ENCODE measurements at places on chromosomes 11 and 22.

GRCh38 chr11:21179770-21180169 is 510.4 kb downstream of the NELL1 start:
- no peak for DNase-seq

DNA sequence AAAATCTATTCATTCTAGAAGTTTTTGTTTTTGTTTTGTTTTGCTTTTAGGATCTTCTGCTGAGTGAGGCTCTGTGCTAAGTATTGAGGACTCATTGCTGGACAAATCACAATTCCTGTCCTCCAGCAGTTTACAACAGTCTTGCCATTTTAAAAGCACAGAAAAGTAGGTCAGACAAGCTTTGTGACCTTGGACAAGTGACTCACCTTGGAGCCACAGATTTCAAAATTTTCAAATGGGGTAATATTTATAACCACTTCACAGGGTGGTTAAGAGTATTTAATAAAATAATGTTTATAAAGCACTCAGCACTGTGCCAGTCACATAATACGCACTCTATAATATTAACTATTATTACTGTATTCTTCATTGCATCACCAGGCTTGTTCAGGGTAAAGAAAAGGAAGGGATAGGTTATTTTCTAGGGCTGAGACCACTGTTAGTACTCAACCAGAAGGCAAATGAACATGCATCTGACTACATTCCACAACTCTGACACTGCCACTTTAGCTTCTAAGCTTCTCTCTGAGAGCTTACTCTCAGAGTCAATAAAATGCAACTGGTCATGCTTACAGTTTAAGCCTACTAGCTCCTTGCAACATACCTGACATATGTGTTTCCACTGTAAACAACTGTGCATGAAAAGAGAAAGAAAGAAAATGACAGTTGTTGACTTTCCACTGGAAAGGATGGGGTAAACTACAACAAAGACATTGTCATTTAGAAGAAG is 63.2 kb upstream of the FIBIN start:
- no peak for DNase-seq

GRCh38 chr22:19605508-19606331 is 81.5 kb upstream of the CLDN5 start:
- DNase-seq, result no peak

- DNase-seq, result no peak
Observed at GRCh38 chr11:113675003-113675561, 31.0 kb downstream of the TMPRSS5 start.

DNA sequence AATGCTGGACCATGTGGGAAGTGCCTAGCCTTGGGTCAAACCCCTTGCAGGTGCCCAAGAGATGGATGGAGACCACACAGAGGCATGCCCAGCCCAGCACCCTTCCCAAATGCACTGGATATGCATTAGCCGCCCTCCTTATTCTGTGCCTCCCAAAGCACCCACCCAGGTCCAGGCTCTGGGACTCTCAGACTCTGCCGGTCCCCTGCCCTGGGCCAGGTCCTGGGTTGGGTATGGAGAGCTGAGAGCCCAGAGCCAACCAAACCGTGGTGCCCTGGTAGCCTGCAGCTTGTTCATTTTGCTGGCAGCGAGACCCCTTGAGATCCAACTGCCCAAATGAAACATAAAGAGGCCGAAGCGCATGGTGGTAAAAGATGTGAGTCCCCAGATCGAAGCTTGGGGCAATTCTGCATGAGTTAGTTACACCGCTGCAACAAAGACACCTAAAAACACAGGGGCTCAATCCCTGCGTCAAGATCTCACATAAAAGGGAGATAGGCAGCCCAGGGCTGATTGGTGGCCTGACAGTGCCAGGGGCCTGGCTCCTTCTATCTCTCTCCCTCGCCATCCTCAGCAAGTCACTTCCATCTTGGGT is 61.5 kb downstream of the MYEOV start:
- DNase-seq, result no peak

- peak; percentile 27 for DNase-seq
Observed at GRCh38 chr11:93512949-93513667, 30.1 kb downstream of the SMCO4 start.

DNA sequence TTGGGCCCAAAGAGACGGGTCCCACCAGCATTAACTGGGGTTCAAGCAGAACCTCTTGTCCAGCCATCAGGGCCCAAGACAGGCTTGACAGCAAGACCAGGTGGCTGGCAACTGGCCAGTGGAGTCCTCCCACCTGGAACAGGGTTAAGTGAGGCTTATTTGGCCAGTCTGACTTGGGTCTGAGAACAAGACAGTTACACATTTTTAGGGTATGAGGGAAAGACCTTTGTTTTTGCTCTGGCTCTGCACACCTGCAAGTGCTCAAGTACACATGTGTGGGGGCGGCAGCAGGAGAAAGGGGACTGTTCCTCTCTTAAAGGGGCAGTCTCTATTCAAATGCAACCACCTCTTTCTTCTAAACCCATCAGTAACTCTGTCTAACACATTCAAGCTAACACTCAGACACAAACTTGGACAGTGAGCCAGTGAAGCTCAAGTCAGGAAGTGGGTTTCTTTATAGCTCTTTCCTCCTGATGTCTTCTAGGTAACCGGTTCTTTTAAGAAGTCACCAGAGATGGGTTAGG is 116.2 kb downstream of the ETS1 start:
- no peak for DNase-seq

DNA sequence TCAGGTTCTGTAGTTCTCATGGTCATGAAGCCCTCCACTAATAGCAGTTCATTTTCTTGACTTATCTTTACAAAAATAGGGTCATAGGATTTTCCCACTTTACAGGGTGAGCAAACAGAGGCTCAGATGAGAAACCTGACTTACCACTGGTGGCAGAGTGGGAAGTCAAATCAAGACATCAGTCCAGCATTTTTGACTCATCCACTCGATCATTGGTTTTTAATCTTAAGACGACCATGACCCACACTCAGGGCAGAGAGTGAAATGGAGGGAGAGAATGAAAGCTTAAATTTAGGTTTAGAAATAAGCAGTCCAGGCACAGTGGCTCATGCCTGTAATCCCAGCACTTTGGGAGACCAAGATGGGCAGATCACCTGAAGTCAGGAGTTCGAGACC is 42.1 kb downstream of the RTL6 start:
- no peak for DNase-seq

DNA sequence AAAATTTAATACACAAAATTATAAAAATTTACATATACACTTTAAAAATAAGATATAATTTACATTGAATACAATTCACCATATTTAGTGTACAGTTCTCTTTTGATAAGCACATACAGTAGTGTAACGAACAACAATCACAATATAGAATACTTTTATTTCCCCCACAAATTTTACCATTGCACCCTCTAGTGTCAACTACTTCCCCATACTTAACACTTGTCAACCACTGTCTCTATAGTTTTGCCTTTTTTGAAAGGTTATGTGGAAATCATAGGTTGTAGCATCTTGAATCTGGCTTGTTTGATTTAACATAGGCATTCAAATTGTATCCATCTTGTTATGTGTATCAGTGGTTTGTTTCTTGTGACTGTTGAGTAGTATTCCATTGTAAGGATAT is 21.3 kb upstream of the PANX1 start:
- no peak for DNase-seq

- DNase-seq, result no peak
Observed at GRCh38 chr11:133892584-133893380, 47.5 kb upstream of the SPATA19 start.

- DNase-seq, result no peak
Observed at GRCh38 chr11:117199053-117199915, at the start of gene TAGLN. TAGLN (plus strand) TSS chr11:117199370; CDS start chr11:117203014, 3,644 bp downstream.

- no peak for DNase-seq
Observed at GRCh38 chr11:82105331-82105998, 628.2 kb downstream of the FAM181B start.

GRCh38 chr11:134908583-134908982 is 496.5 kb upstream of the B3GAT1 start:
- no peak for DNase-seq

DNA sequence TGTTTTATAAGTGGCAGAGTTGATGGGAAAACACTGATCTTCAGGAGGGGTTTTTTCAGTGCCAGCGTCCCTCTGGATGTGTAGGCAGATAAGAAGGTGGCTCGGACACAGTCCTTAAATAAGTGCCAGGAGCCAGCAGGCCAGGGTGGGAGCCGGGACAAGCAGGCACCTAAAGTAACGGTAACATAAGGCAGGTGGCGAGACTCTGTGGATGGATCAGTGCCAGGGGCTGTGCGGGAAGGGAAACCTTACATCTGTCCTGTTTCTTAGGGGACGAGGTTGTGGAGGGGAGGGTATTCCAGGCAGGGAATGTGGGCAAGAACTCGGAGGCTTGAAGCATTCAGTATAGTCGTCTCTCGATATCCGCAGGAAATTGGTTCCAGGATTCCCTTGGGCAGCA is 15.9 kb downstream of the BCR start:
- no peak for DNase-seq

- DNase-seq, result no peak
Observed at GRCh38 chr11:109016724-109017123, 351.9 kb downstream of the DDX10 start.

DNA sequence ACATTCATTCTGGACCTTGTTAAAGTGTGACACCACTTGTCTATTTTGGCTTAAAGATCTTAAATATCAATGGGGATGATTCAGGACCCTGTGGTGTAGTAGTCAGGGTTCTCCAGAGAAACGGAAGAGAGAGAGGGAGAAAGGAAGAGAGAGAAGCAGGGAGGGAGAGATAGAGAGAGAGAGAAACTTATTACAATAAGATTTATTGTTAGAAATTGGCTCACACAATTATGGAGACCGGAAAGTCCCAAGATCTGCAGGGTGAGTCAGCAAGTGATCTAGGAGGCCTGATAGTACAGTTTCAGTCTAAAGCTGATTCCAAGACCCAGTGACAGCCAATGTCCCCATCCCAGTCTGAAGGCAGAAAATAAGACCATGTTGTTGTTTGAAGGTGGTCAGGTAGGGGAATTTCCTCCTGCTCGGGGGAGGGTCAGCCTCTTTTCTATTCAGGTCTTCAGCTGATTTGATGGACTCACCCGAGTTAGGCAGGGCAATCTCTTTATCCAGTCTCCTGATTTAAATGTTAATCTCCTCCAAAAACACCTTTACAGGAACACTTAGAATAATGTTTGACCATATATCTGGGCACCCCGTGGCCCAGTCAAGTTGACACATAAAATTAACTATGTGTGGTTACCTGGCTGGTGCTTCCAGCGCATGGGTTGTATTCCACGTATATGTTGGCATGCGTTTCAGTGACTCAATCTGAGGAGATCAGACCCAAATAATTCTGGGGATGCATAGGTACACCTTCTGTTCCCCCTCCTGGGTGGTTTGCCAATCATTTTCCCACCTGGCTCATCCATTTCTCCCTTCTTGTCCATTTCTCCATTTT is 1350.5 kb downstream of the TBC1D22A start:
- peak; percentile 49 for DNase-seq

- DNase-seq, result peak; percentile 76
Observed at GRCh38 chr11:115990004-115990447, 485.8 kb upstream of the CADM1 start.

- no peak for DNase-seq
Observed at GRCh38 chr22:44147821-44148574, 32.7 kb upstream of the PARVG start.

- no peak for DNase-seq
Observed at GRCh38 chr11:86119077-86119476, 50.2 kb upstream of the PICALM start.

GRCh38 chr11:133819746-133820315 is 25.5 kb downstream of the SPATA19 start:
- no peak for DNase-seq

DNA sequence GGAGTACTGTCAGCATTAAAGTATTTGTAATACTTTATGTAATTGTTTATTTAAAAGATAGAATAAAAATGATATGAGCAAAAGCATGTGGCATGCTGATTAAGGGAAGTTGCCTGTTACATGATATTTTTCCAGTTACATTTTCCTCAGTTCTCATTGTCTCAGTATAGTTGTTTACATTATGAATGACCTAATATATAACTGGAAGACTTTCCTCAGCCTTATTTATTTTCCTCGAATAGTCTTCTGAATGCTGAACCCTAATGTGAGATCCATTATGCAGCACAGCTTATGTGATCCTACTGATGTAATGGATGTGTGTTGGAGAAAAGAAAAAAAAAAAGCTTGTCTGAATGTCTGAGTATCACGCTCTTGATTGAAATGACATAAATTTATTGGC is 95.5 kb downstream of the LUZP2 start:
- no peak for DNase-seq

DNA sequence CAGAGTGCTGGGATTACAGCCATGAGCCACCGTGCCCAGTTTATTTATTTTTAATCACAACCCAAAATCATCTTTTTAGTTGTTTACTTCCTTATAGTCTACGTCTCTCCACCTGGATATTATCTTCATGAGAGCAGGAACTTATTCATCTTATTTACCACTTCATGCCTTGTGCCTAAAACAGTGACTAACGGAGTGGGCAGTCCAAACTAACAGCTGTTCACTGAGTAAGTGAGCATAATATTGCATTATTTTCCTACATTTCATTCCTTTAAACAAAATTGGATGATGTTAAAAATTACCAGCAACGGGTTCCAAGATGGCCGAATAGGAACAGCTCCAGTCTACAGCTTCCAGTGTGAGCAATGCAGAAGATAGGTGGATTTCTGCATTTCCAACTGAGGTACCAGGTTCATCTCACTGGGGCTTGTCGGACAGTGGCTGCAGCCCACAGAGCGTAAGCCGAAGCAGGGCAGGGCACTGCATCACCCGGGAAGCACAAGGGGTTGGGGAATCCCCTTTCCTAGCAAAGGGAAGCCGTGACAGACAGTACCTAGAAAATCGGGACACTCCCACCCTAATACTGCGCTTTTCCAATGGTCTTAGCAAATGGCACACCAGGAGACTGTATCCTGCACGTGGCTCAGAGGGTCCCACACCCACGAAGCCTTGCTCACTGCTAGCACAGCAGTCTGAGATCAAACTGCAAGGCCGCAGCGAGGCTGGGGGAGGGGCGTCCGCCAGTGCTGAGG is 14.1 kb downstream of the TMEM123 start:
- DNase-seq, result no peak

- DNase-seq, result no peak
Observed at GRCh38 chr22:29830585-29830984, 7.5 kb downstream of the ASCC2 start.

- no peak for DNase-seq
Observed at GRCh38 chr11:129383502-129383901, 7.9 kb downstream of the BARX2 start.

DNA sequence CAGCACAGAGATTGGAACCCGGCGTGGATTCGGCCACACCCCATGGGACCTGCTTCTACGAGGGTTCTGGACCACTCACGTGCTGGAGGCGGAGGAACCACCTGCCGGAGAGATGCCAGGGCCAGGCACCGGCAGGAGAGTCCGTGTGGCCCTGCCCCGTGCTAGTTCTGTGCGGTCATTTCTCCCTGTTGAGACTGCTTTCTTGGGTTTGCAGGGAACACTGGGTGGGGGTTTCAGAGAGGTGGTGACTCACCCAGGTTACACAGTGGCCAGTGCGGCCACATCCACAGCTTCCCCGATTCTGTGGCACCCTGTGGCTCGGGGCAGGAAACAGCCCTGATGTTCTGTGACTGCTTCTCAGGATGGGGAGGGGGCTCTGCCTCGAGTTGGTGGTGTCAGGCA is 3.6 kb upstream of the PHLDA2 start:
- peak; percentile 86 for DNase-seq

- no peak for DNase-seq
Observed at GRCh38 chr11:57377107-57377506, 3.8 kb downstream of the PRG3 start.

GRCh38 chr11:57896361-57897145 is 127.1 kb upstream of the OR9Q1 start:
- no peak for DNase-seq

- no peak for DNase-seq
Observed at GRCh38 chr22:44572414-44573207, 74.6 kb upstream of the RTL6 start.
